ENCODE measurements at places on chromosomes 12 and 14.

DNA sequence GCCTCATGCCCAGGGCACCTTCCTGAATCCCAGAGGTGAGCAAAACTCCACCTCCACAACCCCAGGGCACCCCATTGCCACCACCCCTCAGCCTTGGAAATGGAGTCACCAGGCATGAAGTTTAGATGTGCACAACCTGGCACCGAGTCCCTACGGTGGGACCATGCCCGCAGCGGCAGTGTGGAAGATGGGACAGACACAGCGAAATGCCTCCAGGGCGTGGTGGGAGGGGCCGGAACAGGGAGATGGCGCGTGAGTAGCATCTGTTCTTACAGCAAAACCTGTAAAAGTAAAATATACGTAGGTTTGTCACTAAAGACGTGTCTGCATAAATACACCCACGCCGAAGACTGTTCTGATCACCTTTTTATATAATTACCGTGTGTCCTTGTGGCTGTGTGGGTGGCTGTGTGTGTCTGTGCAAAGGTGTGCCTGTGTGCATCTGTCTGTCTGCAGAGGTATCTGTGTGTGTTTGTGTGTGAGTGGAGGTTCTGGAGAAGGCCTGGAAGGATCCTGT is 17.4 kb upstream of the DEGS2 start:
- no peak for DNase-seq

DNA sequence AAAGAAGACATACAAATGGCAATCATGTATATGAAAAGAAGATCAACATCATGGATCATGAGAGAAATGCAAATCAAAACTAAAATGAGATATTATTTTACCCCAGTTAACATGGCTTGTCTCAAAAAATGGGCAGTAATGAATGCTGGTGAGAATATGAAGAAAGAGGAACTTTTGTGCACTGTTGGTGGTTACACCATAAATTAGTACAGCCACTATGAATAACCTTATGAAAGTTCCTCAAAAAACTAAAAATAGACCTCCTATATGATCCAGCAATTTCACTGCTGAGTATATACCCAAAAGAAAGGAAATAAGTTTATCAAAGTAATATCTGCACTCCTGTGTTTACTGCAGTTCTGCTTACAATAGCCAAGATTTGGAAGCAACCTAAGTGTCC is 151.7 kb downstream of the PDZRN4 start:
- no peak for DNase-seq

DNA sequence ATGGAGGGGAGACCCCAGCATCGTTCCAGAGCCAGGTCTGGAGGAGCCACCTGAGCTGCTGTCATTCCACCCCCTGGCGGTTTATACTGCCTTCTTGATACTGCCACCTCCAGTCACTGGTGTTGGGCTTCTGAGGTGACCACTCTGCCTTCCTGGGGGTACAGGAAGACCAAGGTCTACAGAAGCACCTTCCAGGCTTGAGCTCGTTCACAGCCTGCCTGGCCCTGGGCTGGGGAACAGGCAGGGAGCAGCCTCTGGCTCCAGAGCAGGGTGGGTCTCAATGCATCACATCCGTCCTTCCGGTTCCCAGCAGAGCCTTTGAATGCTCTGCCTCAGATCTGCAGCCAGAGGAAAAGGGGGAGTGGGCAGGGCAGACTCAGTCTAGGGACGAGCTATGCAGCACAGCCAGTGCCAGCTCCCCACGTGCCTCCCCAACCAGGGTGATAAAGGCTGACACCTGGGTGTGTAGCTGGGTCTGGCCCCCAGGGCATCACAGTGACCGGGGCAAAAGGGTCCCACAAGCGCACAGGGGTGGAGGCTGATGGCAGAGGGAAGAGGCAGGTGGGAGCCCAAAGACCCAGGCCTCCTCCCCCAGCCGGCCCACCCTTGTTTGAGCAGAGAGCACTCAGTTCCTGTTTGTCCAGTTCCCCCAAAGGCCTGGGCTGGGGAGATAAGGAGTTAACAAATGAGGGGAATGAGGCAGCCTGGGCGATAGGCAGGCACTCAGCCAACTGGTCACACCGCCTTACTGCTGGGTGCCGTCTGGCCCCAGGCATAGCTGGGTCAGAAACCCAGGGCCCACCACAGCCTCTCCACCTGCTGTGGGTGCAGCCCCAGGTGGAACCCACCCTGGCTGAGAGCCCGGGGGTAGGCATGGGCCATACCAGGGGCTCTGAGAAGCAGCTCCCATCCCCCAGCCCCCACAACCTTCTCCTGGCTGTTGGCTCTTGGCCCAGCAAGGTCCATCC is 17.1 kb downstream of the DEGS2 start:
- no peak for DNase-seq

DNA sequence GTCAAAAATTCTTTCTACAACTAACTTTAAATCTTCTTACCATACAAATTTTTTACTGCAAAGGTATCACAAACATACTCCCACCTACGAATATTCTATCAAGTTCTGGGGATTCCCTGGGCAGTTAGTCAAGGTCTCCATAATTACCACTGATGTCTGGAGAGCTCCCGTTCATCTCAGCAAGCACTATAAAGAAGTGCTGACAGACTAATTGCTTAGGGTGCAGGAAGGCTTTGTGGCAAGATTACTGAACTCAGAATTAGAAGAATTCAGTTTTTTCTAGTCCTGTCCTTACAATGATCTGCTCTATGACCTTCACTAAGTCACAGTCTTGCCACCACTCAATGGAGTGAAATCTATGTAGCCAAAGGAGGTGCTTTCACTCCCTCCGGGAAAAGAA is 61.5 kb downstream of the DUSP16 start:
- no peak for DNase-seq

DNA sequence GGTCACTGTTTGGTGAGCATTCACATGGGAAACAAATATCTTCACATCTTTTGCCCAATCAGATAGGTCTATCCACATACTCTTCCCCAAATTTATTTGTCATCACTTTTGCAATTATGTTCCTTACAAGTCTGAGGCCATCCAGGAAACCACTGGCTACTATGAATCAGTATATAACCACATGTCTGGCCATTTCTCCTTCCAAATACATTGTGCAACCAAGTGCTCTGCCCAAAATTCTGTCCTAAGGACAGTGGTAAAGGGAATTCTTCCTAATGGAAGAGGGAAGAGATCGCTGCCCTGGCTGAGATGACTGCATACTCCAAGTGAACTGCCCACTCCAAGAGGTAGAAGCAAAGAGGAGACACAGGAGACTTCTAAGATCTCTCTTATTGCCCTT is 148.9 kb upstream of the MAX start:
- no peak for DNase-seq

DNA sequence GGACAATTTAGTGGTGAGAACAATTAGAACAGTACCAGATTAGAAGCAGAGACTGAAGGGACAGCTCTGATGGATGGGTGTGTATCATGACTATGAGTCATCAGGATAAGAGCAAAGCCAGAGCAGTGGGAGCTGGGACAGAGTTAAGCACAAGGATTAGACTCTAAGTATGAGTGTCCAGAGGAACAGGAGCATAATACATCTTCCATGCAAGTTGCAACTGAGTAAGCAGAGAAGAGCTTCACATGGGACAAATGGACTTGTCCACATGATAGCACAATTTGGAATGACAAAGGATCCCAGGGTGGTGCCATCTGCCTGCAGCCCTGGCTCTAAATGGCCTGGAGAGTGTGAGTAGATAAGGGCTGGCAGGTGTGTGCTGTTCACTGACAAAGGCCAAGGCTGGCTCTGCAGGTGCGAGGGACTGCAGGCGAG is 226.4 kb upstream of the CAND1 start:
- no peak for DNase-seq

GRCh38 chr12:14949631-14950030 is 11.3 kb upstream of the ERP27 start:
- no peak for DNase-seq

DNA sequence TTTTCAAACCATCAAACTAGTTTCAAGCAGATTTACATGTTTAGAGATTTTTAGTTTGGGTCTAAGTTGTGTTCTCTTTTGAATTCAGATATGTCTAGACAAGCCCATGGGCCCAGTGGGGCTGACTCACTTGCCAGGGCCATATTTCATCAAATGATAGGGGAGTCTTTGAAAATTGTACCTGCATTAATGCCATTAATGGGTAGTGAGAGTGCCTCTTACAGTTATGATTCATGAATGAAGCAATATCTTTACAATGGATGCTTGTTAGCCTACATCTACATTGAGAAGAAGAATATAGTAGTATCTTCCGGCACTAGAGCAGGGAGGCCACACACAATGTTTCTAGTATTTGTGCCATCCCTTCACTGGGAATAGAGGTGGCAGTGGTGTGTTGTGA is 174.2 kb upstream of the E2F7 start:
- no peak for DNase-seq

DNA sequence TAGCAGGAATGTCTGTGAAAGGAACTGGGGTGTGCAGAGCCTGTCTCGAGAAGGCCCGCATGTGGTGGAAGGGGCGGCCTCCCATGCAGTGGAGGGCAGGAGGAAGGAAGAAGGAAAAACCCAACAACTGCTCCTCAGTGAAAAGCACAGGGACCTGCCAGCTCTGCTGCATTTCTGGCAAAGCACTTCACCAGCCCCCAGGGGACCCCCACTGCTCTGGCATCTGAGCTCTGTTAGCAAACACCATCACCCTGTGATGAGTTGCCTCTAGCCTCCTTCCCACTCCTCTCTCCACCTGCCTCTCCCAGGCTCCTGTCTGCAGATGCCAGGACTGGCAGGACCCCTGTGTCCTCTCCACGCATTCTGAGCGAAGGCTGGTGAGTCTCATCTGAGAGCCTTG is 69.0 kb upstream of the DDX11 start:
- DNase-seq, result no peak

GRCh38 chr14:103763730-103764488 is 48.3 kb downstream of the ZFYVE21 start:
- DNase-seq, result no peak

DNA sequence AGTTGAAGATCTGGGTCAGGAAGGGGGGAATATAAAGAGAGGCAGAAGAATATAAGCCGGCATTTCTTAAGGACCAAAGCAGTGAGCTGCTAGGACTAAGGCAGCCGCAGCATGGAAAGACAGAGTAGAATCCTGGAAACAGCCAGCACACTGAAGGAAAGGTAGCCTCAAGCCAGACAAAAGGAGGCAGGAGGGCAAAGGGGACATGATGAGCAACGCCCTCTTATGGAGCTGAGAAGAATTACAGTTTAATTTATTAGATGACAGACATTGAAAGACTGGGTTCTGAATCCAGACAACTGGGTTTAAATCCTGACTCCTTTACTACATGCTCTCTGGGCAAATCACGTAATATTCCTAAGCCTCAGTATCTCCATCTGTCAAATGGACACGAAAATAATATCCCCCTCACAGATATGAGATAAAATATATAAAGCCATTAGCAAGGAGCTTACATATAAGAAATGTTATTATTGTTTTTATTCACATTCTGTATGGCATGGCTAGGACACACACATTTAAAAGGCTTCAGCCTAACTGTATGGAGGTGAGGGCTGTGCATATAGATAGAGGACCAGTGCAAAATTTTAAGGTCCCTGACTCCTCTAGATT is 8.1 kb upstream of the PCED1B start:
- no peak for DNase-seq

DNA sequence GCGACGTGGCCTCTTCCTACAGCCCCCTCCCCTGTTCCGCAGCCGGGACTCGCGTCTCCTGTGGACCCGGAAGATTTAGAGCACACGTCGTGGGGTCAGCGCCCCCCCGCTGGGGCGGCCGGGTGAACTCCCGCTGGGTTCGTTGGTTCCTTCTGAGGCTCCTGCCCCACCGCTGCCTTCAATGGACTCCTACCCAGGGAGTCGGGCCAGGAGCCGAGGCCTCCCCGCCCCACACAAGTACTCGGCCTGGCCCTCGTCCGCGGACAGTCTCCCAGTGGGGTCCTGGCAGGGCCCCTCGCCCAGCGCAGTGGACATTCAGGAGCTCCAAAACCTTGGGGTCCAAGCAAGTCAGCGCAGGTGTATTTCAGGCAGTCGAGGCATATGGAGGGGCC is 1.2 kb downstream of the MMP17 start:
- no peak for DNase-seq

Measured in activated T-cell treated with anti-CD3 and anti-CD28 coated beads for 24 hours (primary cell).